ENCODE measurements at places on chromosomes 11 and 22.

DNA sequence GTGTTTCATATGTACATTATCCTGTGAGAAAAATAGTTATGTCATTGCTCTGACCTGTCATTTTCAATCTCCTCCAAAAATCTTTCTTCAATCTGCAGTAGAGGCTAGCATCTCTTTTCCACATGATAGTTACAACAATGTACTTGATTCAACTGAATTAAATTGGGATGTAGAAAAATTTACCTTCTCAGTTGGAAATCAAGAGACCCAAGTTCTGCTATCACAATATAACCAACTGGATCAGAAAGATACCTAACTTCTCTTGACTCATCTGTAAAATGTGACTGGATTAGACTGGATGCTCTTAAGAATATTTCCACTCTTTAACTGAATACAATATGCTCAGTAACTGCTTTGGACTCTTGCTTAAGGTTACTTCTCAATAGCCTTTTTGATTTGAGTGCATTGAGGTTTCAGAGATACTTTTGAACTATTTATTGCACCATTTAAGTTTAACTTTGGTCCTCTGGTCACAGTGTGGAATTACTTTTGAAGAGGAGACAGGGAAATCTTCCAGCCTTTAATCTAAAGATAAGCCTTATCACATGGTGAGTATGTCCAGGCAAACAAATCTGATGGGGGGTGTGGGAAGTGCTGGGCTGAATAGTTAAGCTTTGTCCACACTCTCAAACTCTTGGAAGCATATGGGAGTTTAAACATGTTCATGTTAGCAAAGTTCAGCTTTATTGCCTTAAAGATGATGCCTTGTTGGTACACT is 82.3 kb downstream of the YAP1 start:
- DNase-seq, result no peak

- DNase-seq, result peak; percentile 56
Measured at GRCh38 chr11:57323167-57323854, 1.4 kb downstream of the TNKS1BP1 start.

GRCh38 chr11:67280788-67281551 is 8.1 kb upstream of the ANKRD13D start:
- no peak for DNase-seq

- peak; percentile 71 for DNase-seq
Measured at GRCh38 chr11:72326151-72326848, 82.3 kb upstream of the PHOX2A start.

GRCh38 chr22:23220485-23221350 is 40.4 kb downstream of the BCR start:
- DNase-seq, result peak; percentile 66

GRCh38 chr11:122007601-122008071 is 108.4 kb downstream of the BLID start:
- peak; percentile 64 for DNase-seq

Measured in choroid plexus epithelial cell (primary cell).